ENCODE measurements at places on chromosomes 3 and 15.

DNA sequence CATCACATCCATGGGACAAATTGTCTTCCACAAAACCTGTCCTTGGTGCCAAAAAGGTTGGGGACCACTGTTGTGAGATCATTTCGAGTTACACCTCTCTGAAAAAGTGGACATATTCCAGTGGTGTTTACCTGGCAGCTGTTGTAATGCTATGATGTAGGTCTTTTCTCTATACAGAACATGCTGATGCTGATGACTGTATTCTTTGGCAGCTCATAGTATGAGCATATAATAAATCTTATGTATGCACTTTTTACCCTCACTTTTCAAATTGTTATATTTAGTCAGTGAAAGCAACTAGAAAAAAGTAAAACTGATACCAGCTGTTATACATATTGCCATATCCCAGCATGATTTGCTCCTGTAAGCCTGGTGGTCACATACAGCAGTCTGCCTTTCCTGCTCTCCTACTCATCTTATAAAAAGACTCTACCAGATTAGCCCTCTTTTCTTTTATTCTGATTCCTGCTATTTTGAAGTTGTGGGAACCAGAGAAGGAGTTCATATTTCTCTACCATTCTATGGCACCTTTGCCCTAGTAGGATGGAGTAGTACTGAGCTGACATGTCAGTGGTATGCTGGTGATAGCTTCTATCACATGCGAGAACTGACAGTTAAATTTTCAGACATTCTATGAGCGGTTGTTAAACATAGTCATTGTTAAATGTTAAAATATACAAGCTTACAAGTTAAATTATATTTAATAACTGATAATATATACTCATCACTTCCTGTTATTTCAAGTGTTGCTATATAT lies 128.7 kb downstream of the FNDC3B start:
- DNase-seq = no peak

DNA sequence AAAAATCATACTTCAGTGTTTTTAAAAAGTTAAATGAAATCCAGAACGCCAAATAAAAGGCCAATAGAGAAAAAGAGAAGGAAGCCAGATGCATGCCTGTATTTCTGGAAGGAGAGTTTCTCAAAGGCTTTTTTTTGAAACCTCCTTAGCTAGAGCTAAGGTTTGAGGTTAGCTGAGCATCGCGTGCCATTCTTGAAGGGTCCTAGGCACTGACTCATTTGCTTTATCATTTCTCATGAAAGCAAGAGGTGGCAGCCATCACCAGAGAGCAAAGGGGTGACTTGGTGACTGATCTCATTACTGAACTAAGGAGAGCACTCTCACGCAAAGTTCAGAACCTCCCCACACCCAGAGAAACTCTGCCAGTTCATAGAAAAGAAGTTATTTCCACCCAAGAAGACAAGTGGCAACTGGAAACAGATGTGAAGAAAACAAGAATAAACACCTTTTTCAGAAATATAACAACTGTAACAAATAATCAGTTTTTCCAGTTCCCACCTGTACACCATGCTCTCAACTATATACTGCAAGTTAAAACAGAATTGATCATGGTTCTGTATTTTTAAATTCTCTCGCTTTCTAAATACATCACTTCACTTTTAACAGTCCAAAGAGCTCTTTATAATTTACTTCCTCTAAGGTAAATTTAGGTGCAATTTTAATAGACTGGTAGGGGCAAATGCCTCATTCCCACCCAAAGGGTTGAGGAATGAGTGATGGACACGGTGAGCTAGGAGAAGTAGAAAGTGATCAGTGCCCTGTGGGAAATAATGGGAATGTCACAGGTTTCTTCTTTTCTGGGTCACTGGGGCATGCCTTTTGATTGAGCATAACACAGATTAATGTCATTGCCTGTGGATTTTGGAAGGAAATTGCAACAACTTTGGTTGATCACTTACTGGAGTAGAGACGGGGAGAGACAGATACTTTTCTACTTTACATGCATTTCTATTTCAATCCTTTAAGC lies 24.7 kb downstream of the GPR15 start:
- peak; percentile 50 for DNase-seq

DNA sequence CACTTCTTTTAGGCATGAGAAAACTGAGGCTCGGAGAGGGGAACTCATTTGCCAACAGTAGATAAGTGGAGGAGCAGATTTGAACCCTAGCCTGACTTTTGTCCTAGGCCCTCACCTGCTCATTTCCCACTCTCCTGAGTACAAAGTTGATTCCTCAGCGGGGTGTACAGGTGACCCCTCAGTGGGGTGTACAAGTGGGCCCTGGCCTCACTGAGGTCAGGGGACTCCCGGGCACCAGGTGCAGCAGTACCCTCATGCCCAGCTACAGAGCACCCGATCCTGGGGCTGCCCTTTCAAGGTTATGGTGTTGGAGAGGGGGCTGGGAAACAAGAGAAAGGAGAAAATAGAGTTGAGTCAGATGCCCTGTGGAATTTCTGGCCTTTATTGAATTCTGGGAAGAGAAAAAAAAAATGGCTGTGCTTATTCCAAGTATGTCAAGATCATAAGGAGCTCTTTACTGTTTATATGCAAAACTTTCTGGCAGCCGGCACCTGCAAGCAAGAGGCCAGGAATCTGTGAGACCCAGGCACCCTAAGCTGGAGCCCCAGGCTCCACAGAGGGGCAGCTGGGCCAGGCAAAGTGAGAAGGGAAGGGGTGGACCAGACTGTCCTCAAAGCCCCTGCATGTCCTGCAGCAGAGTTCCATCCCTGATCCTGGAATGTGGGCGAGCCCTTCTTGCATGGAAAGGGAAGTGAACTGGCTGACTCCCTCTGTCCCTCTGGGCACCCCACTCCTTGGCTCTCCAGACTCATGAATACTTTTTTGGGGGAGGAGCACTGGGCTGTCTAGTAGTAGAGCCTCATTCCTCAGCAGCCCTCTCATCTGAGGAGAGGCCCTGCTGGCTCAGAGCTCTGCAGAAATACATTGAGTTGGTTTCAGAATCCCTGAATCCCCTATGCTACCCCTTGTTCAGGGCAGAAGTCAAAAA lies 43.1 kb downstream of the AMOTL2 start:
- DNase-seq = no peak

- DNase-seq = no peak
Observed at GRCh38 chr3:177483182-177483967, 286.1 kb upstream of the TBL1XR1 start.

DNA sequence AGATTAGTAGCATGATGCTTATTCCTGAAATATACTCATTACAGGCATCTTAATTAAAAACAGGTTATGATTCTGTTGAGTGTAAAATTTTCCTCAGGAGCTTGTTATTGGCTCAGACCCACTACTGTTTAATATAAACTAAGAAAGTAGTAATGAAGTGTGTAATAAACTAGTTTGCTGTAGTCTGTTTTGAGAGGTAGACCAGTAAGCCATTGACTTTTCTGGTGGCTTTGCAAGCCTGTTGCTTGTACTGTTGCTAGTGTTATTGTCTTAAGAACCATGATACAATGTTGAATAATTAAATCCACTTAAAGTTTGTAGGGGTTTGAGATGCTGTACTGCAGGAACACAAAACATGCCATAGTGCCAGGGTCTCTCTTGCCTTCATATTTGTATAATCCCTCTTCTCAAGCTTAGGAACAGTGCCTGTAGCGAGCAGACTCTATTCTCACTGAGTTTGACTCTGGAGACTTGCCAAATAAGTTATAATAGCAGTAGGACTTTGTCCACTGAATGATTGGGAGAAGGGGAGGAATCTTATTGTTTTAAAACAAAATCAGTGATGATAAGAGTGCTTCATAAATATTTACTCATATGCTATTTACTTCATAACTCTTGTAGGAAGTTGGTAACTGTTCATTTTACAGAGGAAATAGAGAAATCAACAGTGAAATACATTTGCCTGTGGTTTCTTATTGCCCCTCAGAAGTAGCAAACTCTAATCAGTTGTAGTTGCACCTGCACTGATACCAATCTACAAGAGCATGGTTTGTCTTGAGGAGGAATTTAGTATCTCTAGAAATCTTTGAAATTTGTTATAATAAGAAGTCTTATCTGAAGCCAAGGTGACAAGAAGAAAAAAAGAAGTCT lies 13.4 kb downstream of the TCF12 start:
- DNase-seq = no peak

- DNase-seq = no peak
Observed at GRCh38 chr3:170751899-170752293, 118.1 kb downstream of the RPL22L1 start.

- no peak for DNase-seq
Observed at GRCh38 chr3:66165660-66166059, 55.1 kb upstream of the SLC25A26 start.

Data from activated T-cell treated with anti-CD3 and anti-CD28 coated beads for 4 hours (primary cell).